ENCODE measurements at places on chromosomes 6 and 20.

DNA sequence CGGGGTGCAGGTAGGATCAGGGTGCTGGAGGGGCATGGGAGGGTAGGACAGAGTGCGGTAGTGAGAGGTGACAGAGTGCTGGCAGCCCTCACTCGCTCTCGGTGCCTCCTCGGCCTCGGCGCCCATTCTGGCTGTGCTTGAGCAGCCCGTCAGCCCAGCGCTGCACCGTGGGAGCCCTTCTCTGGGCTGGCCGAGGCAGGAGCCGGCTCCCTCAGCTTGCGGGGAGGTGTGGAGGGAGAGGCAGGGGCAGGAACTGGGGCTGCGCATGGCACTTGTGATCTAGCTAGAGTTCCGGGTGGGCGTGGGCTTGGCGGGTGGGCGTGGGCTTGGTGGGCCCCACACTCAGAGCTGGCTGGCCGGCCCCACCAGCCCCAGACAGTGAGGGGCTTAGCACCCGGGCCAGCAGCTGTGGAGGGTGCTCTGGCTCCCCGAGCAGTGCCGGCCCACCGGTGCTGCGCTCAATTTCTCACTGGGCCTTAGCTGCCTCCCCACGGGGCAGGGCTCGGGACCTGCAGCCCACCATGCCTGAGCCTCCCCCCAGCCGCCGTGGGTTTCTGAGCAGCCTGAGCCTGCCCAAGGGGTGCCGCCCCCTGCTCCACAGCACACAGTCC lies 112.8 kb upstream of the DUSP22 start:
- DNase-seq: no peak

DNA sequence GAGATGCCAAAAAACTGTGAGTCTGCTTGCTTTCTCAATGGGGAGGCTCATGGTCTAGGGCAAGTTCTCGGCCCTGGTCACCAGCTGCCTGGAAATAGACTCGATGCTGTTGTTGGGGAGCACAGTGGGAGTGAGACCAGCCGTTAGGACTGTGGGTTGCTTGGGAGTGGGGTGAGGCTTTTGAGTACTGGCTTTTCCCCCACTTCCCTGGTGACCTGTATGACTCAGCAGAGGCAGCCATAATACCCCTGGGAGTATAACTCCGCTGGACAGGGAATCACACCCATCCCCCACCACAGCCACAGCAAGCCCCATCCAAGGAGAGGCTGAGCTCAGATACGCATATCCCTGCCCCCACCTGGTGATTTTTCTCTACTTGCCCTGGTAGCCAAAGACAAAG lies 48.9 kb upstream of the OGFRL1 start:
- no peak for DNase-seq

DNA sequence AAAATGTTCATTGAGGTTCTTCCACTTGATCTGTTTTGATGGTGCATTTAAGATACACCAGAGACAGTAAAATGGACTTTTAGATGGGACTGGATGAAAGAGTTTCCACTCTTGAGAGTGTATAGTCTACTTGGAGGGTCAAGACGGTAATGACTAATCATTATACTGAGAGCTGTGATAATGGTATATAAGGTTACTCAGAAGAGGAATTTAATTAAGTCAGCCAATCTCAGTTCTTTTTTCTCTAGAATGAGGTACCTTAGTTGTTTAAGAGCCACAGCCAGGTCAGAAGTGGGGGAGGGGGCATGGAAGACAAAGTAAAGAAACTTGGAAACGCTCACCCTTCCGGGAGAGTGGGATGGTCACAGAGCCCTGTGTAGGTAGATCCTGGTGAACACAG lies 123.9 kb downstream of the MAP3K4 start:
- DNase-seq: no peak

GRCh38 chr6:108685970-108686369 lies 125.3 kb downstream of the FOXO3 start:
- DNase-seq: no peak

- no peak for DNase-seq
These were observed 167.9 kb upstream of the MYLIP start for GRCh38 chr6:15960740-15961634.

GRCh38 chr6:44012078-44012493 lies 115.2 kb downstream of the MRPL14 start:
- no peak for DNase-seq

GRCh38 chr20:37574199-37574890 lies 46.7 kb upstream of the BLCAP start:
- DNase-seq: no peak

DNA sequence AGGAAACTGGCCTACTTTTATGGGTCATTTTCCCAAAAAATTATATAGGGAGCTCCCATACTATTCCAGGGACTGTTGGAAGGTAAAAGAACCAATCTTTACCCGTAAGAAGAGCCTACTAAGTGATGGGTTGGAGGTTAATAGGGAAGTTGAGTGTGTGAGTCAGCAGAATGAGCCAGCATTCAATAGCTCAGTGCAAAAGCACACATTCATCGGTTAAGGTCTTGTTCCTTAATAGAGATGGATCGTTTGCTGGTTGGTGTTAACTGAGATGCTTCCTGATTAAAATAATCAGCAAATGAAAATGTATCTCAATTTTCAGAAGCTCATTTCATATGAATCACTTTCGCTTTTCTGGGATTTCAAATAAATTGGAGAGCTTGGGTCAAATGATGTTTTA lies 115.3 kb upstream of the MRPS10 start:
- DNase-seq: no peak
